ENCODE measurements at places on chromosomes 5 and 9. TPM values are rescaled to one million over a fixed set of nuclear protein-coding genes. Genes with fewer than 3 reads are reported as not detected.

Gene PTPN3
- 6.6 TPM for total RNA-seq

- peaks cover 60% of the 10 kb centered on the region for H3K27me3 ChIP-seq
- H3K27ac ChIP-seq: no peak overlapping the region
- peak overlapping the region; percentile 24 for H3K4me3 ChIP-seq
- peaks cover 62% of the 10 kb centered on the region for H3K4me1 ChIP-seq
- no peak for DNase-seq
- H3K36me3 ChIP-seq: no peaks in the 10 kb centered on the region
Measured at GRCh38 chr5:181170996-181171395, 23.6 kb downstream of the OR2V2 start.

DNA sequence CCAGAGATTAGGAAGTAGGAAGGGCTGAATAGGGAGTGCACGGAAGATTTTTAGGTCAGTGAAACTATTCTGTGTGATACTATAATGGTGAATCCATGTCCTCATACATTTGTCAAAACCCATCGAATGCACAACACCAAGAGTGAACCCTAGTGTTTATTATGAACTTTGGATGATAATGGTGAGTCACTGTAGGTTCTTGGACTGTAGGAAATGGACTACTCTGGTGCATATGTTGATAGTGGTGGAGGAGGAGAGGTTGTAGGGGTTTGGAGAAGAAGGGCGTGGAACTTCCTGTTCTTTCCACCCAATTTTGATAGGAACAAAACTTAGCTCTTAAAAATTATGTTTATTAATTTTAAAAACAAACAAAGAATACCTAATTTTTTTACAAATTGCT, 14.3 kb downstream of the CTSL start:
- no peak for DNase-seq
- H3K4me1 ChIP-seq: no peaks in the 10 kb centered on the region
- peaks cover 7% of the 10 kb centered on the region for H3K27me3 ChIP-seq
- H3K36me3 ChIP-seq: peaks cover 2% of the 10 kb centered on the region

DNA sequence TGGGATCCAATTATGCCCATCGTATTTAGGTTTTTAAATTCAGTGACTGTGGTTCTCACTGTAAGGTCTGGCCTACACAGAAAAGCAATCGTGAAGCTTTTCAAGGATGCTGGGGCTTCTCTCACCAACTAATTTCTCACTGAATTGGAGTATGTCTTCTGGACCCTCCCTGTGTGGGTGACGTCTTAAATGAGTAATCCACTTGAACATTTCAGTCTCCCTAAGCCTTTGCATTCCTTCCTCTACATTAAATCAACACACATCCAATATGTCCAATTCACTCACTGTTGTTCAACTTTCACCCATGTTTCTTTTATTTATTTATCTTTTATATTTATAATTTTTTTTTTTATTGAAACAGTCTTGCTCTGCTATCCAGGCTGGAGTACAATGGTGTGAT, 12.5 kb upstream of the BTF3 start:
- H3K36me3 ChIP-seq: no peaks in the 10 kb centered on the region
- DNase-seq: no peak
- H3K27ac ChIP-seq: no peak overlapping the region
- H3K4me1 ChIP-seq: no peaks in the 10 kb centered on the region
- no peak overlapping the region for H3K4me3 ChIP-seq
- peaks cover 36% of the 10 kb centered on the region for H3K27me3 ChIP-seq

DNA sequence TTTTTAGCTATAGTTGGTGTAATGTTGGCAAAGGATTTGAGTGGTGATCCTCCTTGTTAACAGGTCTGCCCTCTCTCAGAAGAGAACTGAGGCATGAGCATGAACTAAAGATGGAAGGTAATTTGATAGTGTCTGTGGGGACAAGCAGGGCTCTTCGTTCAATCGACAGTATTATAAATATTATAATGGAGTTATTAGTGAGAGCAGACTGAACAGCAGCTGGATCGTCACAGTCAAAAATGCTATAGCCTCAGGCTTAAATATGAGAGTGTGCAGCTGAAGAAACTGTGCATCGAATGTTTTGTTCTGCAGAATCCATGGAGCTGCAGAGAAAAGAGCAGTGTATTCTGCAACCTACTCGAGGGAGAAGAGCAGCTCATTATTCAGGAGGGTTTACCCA, 757.3 kb downstream of the DNAH5 start:
- no peak overlapping the region for H3K27ac ChIP-seq
- no peaks in the 10 kb centered on the region for H3K4me1 ChIP-seq
- no peaks in the 10 kb centered on the region for H3K27me3 ChIP-seq

- H3K4me3 ChIP-seq: no peak overlapping the region
- no peak for DNase-seq
- peaks cover 2% of the 10 kb centered on the region for H3K27me3 ChIP-seq
- no peak overlapping the region for H3K27ac ChIP-seq
Measured at GRCh38 chr9:127700594-127701255, 6.1 kb upstream of the CFAP157 start.

DNA sequence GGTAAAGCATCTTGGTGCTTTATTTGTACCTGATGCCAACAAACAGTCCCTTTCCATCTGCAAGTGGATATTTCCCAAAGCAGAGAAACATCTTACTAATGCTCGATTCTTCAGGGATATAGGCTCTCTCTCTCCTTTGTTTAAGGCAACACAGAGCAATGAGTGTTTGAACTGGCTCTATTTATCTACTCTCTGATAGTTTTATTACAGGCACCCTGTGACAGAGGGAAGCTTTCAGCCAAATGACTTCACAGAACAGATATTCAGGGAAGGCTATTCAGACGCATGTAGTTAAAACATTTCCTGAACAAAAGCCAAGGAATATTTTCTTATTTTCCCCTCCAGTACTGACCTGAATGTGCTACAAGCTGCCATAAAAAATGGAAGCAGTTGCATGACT, 141.8 kb downstream of the YIPF5 start:
- H3K27me3 ChIP-seq: peaks cover 14% of the 10 kb centered on the region
- H3K36me3 ChIP-seq: no peaks in the 10 kb centered on the region
- DNase-seq: no peak
- H3K27ac ChIP-seq: no peak overlapping the region
- no peak overlapping the region for H3K4me3 ChIP-seq

DNA sequence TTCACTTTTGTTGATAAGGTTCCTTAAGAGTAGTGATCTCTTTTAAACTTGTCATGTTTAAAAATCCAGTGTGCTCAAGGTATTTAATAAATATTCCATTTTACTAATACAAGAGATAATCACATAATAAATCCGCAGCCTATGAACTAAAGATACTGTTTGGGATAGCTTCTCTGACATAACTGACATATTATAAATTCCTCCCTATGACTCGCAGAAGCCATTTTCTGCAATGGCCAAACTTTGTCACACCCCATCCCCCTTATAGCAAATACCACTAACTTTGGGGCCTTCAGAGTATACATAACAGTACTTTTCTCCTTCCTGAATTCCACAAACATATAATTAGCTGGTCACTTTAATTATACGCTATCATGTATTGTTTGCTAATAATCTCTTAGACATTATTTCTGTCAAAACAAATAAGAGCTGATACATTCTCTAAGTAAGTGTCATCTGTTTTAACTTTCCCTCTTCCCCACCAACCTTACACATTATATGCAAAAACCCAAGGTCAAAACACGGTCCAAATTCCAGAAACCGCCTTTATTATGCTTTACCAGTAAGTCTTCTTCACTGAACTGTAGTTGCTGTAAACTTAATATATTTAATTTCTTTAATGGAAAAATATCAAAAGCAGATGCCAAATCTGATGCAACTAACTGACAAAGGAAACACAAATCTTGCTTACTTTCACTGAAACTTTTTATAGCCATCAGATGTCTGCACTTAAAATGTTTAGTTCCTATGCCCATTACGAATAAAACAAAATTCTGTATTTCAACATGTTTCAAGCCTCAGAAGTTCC, 971 bp downstream of the TMEM267 start:
- H3K36me3 ChIP-seq: peaks cover 4% of the 10 kb centered on the region
- H3K4me1 ChIP-seq: peaks cover 34% of the 10 kb centered on the region
- H3K4me3 ChIP-seq: peak overlapping the region; percentile 97
- no peaks in the 10 kb centered on the region for H3K27me3 ChIP-seq

- peaks cover 6% of the 10 kb centered on the region for H3K27me3 ChIP-seq
- no peaks in the 10 kb centered on the region for H3K36me3 ChIP-seq
- H3K4me1 ChIP-seq: no peaks in the 10 kb centered on the region
- no peak overlapping the region for H3K4me3 ChIP-seq
- DNase-seq: no peak
Measured at GRCh38 chr5:36279054-36279698, 22.5 kb downstream of the RANBP3L start.

GRCh38 chr5:59003641-59004040, 420.8 kb downstream of the RAB3C start:
- H3K27ac ChIP-seq: peak overlapping the region; percentile 24
- DNase-seq: no peak
- H3K27me3 ChIP-seq: no peaks in the 10 kb centered on the region
- no peak overlapping the region for H3K4me3 ChIP-seq
- H3K4me1 ChIP-seq: peaks cover 89% of the 10 kb centered on the region
- peaks cover 19% of the 10 kb centered on the region for H3K36me3 ChIP-seq

GRCh38 chr9:121735065-121735792, 83.8 kb downstream of the DAB2IP start:
- no peak for DNase-seq
- no peak overlapping the region for H3K27ac ChIP-seq
- no peaks in the 10 kb centered on the region for H3K36me3 ChIP-seq
- peaks cover 29% of the 10 kb centered on the region for H3K27me3 ChIP-seq
- no peak overlapping the region for H3K4me3 ChIP-seq

DNA sequence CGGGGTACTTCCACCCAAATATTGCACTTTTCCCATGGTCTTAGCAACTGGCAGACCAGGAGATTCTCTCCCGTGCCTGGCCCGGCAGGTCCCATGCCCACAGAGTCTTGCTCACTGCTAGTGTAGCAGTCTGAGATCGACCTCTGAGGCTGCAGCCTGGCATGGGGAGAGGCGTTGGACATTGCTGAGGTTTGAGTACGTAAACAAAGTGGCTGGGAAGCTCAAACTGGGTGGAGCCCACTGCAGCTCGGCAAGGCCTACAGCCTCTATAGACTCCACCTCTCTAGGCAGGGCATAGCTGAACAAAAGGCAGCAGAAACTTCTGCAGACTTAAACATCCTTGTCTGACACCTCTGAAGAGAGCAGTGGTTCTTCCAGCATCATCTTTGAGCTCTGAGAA, 40.1 kb upstream of the EBF1 start:
- no peaks in the 10 kb centered on the region for H3K4me1 ChIP-seq
- H3K36me3 ChIP-seq: no peaks in the 10 kb centered on the region
- H3K27me3 ChIP-seq: peaks cover 29% of the 10 kb centered on the region
- no peak for DNase-seq
- no peak overlapping the region for H3K4me3 ChIP-seq

DNA sequence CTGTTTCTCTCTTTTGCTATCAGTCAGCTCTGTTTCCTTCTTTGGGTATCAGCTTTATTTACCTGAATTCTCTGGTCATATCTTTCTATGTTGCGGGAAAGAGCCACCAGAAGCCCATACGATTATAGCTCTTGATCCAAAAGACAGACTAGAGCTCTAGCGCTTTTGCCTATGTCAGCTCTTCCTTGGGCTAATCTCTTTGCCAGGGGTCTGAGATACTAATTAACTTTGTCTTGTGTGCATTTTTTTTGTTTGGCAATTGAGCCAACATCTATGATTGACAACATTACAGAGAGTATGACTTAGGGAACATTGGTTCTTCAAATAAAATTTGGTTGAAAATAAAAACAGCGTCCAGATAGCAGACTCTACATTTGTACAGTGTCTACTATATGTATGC, 603.0 kb downstream of the KCTD16 start:
- no peak for DNase-seq
- H3K27me3 ChIP-seq: no peaks in the 10 kb centered on the region
- H3K27ac ChIP-seq: no peak overlapping the region
- no peaks in the 10 kb centered on the region for H3K4me1 ChIP-seq

Gene ADGRD2
- not detected for total RNA-seq

GRCh38 chr9:130021123-130021522, 21.9 kb downstream of the FNBP1 start:
- peak overlapping the region; percentile 4 for H3K4me3 ChIP-seq
- H3K27me3 ChIP-seq: no peaks in the 10 kb centered on the region
- peaks cover 32% of the 10 kb centered on the region for H3K36me3 ChIP-seq

GRCh38 chr5:32165597-32165996, 8.5 kb downstream of the GOLPH3 start:
- H3K27ac ChIP-seq: no peak overlapping the region
- peaks cover 34% of the 10 kb centered on the region for H3K4me1 ChIP-seq
- no peaks in the 10 kb centered on the region for H3K27me3 ChIP-seq
- H3K4me3 ChIP-seq: no peak overlapping the region
- no peak for DNase-seq

DNA sequence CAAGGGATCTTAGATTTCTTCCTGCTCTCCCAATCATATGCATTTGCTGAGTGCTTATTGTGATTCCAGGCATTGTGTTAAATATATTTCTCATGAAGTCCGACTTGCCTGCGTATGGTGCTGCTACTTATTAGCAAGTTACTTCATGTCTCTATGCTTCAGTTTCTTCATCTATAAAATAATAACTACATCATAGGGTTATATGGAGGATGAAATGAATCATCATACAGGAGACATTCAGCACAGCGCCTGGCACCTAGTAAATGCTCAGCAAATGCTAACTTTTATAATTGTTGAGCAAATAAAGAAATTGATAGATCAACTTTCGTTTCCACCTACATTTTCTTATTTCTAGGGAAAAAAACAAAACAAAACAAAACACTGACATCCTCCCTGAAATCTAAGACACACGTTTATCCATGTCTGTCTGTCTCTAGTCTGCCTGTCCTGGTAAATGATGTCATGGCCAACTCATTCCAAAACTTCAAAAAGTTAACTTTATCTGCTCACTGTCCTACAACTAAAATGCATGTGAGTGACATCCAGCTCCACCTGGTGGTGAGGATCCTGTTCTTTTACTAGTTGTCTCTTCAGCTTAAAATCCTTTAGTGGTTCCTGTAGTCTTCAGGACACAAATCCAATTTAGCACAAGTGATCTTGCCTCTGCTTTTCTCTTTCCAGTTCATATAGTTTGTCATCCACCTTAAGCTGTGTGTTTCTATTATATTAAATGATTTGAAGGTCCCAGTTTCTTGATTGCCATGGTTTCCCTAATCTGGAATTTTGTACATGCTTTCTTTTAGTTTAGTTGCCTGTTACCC, 27.7 kb downstream of the PPP3R2 start:
- DNase-seq: no peak
- no peak overlapping the region for H3K27ac ChIP-seq

GRCh38 chr5:115516372-115516771, 28.2 kb downstream of the FEM1C start:
- no peaks in the 10 kb centered on the region for H3K4me1 ChIP-seq
- peaks cover 3% of the 10 kb centered on the region for H3K27me3 ChIP-seq
- H3K27ac ChIP-seq: no peak overlapping the region

GRCh38 chr9:89496645-89497256, 1.2 kb downstream of the SEMA4D start:
- no peaks in the 10 kb centered on the region for H3K27me3 ChIP-seq
- no peak for DNase-seq

Gene CARD6
- 2.3 TPM for total RNA-seq
